T-helper 17 cell (primary cell): ENCODE measurements at places on chromosomes 4 and X. TPM values are rescaled to one million over a fixed set of nuclear protein-coding genes. Genes with fewer than 3 reads are reported as not detected.

DNA sequence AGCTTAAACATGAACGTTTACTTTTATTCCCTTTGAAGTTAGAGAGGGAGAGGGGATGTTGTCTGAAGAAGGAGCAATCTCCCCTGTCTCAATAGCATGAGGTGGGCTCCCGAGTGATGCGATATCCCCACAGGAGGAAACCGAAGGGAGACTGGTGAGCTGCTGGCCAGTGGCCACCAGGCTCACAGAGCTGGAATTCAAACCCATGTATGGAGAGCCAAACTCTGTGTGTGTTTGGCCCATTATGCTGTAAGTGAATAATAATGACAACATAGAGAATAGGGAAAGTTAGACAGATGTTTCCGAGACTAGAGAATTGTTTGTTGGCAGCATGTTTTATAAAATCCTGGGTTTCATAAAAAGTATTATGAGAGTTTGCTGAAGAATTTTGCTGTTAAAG is 66.1 kb upstream of the CLNK start:
- no peaks in the 10 kb centered on the region for H3K4me1 ChIP-seq
- H3K27ac ChIP-seq: no peak overlapping the region
- H3K4me3 ChIP-seq: no peak overlapping the region
- DNase-seq: no peak

DNA sequence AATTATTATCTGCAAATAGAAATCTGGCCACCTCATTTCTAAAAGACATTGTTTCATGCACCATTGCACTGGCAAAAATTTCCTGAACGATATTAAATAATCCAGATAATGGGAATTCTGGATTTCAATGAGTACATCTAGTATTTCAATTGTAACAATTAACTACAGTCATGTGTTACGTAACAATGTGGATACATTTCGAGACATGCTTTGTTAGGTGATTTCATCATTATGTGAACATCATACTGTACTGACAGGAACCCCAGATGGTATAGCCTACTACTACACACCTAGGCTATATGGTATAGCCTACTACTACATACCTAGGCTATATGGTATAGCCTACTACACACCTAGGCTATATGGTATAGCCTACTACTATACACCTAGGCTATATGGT is 14.8 kb downstream of the LAMTOR3 start:
- H3K36me3 ChIP-seq: peaks cover 8% of the 10 kb centered on the region
- peaks cover 3% of the 10 kb centered on the region for H3K4me1 ChIP-seq
- DNase-seq: no peak

GRCh38 chr4:4792466-4792865 is 67.0 kb upstream of the MSX1 start:
- peaks cover 5% of the 10 kb centered on the region for H3K36me3 ChIP-seq
- H3K4me3 ChIP-seq: no peak overlapping the region
- H3K27ac ChIP-seq: no peak overlapping the region
- H3K4me1 ChIP-seq: no peaks in the 10 kb centered on the region

- peaks cover 2% of the 10 kb centered on the region for H3K36me3 ChIP-seq
- H3K4me1 ChIP-seq: peaks cover 22% of the 10 kb centered on the region
- H3K4me3 ChIP-seq: no peak overlapping the region
- no peaks in the 10 kb centered on the region for H3K27me3 ChIP-seq
Measured at GRCh38 chr4:83118869-83119268, 4.3 kb upstream of the PLAC8 start.

DNA sequence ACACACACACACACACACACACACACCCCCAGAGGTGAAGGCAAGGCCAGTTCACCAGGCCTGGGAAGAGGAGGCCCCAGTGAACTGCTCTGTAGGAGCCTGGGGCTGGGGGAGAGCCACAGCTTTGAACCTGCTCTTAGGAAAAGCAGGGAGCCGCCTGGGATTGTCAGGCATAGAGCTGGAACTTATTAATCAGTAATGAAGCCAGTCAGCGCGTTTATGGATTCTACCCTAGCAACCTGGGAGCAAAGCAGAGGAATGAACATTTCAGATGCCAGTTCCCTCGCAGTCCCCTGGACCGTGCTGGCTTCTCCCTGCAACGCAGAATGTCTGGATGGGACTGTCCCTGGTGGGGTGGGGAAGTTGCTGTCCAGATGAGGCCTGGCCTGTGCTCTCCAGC is 45.3 kb upstream of the DDX3X start:
- H3K36me3 ChIP-seq: no peaks in the 10 kb centered on the region
- DNase-seq: no peak
- no peak overlapping the region for H3K27ac ChIP-seq
- no peaks in the 10 kb centered on the region for H3K27me3 ChIP-seq
- H3K4me1 ChIP-seq: no peaks in the 10 kb centered on the region

The NIPAL1 gene
- 0.91 TPM for total RNA-seq

The VEGFC gene
- total RNA-seq: not detected

The USP26 gene
- not detected for total RNA-seq

The ZAR1 gene
- not detected for total RNA-seq
